Coronary artery (tissue), 2 donors: ENCODE measurements at places on chromosomes 13 and 19.

DNA sequence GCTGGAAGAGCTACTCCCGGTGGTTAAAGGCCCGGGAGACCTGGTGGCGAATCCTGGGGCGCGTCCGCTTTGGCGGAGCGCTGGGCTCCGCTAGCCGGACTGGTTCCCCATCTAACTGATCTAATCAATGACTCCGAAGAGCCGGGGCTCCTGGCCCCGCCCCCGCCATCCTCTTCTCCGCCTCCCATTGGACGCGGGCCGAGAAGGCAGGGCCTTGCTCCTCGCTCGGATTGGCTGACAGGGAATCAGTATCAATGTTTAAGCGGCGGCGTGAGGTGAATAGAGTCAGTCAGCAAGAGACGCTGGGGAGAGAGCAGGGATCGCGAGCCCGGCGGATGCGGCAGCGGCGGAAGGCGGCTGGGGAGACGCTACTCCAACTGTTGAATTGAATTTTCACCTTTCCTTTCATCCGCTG lies 1.7 kb upstream of the PCDH17 start:
- peak; percentile 82 for DNase-seq

GRCh38 chr13:44089452-44089851 lies 209.7 kb downstream of the LACC1 start:
- no peak for DNase-seq

DNA sequence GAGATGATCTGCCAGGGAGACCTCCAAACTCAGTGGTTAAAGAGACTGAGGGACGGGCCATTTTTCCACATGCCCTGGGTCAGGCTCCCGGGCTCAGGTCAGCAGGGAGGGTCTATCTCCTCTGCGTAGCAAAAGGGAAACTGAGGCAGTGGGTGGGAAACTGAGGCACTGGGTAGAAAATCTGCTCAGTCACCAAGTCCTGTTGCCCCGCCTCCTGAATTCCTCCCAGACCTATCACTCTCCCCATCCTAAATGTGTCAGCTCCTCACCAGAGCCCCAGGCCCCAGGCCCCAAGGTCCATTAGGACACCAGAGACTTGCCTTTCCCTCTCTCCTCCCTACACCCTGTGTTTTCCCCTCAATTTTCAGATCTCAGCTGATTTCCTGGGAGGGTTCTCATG lies 2.4 kb downstream of the CD320 start:
- DNase-seq: no peak

DNA sequence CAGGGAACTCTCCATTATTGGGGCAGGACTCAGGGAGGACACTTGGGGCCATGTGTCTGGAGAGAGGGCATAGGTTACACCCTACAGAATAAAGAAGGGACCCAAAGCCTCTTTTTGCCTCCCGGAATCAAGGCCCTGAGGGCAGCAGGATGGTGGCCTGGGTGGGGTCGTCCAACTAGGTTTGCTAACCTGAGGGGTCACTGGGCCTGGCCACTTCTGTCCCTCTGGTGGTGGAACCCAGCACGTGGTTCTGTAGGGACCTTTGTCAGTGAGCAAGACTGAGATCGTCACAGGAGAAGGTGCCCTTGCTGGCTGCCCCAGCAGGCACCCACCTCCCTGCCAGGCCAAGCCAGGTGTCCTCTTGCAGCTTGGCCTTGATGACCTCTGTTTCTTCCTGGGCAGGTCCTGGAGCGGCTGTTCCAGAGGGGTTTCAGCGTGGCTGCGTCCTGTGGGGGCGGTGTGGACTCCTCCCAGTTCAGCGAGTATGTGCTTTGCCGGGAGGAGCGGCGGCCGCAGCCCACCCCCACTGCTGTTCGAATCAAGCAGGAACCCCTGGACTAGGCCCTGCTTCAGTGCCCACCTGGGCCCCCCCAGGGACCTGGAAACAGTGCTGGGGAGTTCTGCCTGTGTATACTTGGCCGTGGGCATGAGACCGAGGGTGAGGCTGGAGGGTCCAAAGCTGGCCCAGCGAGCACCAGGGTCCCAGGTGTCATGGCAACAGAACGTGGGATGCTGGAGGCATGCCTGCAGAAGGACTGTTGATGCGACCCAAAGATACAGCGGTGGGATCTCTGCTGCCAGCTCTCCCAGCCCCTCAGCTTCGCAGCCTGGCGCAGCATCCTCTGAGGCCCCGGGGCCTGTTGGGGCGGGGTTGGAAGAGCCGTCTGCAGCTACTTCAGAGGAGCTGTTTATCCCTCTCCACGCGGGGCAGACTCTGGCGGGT lies 16.0 kb downstream of the KCTD15 start:
- no peak for DNase-seq

- DNase-seq: no peak
Observed at GRCh38 chr13:92807353-92807752, 419.3 kb upstream of the GPC6 start.

GRCh38 chr13:52112591-52112990 lies 16.3 kb downstream of the NEK5 start:
- DNase-seq: no peak

GRCh38 chr19:40056505-40056904 lies 474 bp upstream of the ZNF780B start:
- no peak for DNase-seq

GRCh38 chr19:16627193-16627927 lies 644 bp downstream of the MED26 start:
- DNase-seq: no peak

DNA sequence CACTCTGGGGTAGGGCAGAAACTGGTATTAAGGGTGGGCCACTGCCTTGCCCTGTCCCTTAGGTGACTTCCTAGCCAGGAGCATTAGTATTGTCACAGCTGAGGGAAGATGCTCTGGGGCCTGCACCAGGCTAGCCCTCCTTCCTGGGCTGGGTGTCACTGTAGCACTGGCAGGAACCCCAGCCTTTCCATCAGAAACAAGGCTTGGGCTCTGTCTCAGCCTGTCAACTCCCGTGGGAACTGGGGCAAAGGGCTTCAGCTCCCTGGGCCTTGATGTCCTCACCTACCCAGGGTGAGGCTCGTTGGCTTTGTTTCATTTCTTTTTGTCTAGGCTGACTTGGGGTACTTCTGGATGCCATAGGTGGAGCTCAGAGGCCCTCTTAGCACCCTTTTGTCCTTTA lies 18.0 kb downstream of the PAF1 start:
- no peak for DNase-seq

DNA sequence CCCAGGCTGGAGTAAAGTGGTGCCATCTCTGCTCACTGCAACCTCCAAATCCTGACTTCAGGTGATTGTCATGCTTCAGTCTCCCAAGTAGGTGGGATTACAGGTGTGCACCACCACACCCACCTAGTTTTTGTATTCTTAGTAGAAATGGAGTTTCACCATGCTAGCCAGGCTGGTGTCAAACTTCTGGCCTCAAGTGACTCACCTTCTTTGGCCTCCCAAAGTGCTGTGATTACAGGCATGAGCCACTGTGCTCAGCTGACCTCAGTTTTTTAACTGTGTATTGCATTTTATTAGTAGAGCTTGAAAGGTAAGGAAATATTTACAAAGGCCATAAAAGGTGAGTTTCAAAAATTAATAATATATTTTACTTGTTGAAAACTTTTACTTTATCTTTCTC lies 2.3 kb downstream of the ZNF726 start:
- no peak for DNase-seq

DNA sequence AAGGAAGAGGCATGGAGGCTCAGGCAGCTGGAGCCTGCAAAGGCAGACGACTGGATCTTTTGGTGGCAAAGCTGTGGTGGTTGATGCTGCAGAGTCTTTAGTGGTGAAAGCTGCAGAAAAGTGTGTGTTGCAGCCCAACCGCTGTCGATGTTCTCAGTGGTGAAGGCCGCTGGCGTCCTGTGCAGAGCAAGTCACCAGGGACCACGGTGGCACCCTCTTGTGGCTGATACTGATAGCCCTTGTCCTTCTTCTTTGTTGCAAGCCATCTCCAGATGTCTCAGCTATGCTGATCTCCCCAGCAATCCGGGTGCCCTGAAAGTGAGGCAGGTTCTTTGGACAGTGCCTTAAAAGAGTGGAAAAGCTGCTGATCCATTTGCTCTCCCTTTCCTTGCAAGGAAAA lies 610.9 kb upstream of the PCDH9 start:
- DNase-seq: no peak

DNA sequence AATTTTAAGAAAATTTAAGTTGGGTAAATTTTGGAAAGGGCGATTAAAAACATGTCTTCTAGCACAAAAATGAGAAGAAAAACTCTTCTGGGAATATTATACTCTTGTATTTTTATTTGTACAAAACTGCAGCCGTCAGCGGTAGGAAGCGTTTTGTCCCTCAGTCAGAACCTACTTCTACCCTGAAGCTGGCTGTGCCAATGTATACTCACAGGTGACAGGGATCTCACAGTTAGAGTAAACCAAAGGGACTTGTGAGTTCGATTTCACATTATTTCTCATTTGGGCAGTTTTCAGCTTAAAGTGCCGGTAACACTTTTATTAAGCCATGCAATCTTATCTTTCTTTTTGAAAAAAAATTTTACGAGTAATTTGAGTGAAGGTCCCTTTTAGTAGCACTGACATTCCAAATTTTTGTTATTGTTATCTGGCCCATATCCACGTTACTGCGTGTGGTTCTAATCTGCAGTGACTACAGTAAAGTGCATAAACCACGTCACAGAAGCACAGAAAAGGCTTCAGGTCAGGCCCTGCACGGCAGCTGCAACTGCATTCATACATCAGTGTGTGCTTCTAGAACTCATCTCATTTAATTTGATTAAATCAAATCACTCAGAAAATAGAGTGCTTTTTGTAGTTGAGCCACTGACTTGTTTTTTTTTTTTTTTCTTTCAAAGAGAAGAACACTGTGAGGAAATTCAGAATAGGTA lies 387.3 kb downstream of the LIG4 start:
- DNase-seq: no peak
